ENCODE measurements at places on chromosomes 6 and 20.
A peak's percentile ranks its signal among the peaks of the same experiment; 100 is the strongest.

DNA sequence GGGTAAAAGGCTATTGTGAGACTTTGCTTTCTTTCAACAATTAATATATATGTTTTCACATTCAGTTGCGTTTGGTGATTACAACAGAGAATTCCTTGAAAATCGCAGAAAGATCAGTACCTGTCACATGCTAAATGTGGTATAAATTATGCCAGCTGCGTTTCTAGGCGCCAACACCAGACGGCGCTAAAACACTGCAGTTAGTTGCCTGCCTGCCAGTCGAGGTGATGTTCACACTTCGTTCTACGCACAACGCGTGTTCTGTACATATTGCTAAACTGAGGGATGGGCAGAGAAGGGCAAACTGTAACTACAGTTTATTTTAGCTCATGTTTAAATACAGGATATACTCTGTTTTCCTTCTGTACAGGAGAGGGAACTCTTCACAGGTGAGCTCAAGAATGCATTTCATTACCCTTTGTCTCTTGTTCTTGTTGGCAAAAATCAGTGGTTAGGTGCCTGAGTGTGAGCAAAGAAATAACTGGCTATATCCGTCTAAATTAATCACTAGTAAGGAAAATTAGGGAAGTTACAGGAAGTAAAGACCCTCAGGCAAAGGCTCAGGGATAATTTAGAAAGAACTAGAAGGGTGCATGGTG, 100.1 kb upstream of the RGS17 start:
- H3K27ac ChIP-seq, result no peak overlapping the region
- no peak for DNase-seq
- H3K4me3 ChIP-seq, result no peak overlapping the region
- no peaks in the 10 kb centered on the region for H3K4me1 ChIP-seq
- H3K27me3 ChIP-seq, result no peaks in the 10 kb centered on the region

DNA sequence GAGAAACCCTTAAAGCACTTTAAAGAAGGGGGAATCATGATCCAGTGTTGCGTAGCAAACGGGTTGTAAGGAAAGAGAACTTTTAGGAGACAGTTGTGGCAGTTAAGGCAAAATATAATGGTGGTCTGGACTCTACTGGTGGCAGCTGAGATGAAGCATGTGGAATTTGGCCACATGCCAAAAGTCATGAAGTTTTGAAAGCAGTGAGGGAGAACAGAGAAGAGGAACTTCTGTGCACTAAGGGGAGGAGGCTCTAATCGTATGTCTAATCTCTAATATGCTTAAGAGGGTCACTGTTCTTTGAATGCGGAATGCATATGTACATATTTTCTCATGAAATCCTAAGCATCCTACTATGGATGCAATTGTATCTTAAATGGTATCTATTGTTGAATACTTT, 91.5 kb downstream of the RIMS1 start:
- H3K27ac ChIP-seq, result no peak overlapping the region
- no peak for DNase-seq
- no peaks in the 10 kb centered on the region for H3K36me3 ChIP-seq
- H3K4me1 ChIP-seq, result no peaks in the 10 kb centered on the region

- H3K36me3 ChIP-seq, result no peaks in the 10 kb centered on the region
- no peak for DNase-seq
- H3K4me1 ChIP-seq, result no peaks in the 10 kb centered on the region
- no peaks in the 10 kb centered on the region for H3K27me3 ChIP-seq
- H3K27ac ChIP-seq, result no peak overlapping the region
These were observed 441.1 kb downstream of the MEI4 start for GRCh38 chr6:78093906-78094305.

- no peak for DNase-seq
- no peaks in the 10 kb centered on the region for H3K27me3 ChIP-seq
- peaks cover 13% of the 10 kb centered on the region for H3K36me3 ChIP-seq
- H3K4me3 ChIP-seq, result peak overlapping the region; percentile 45
These were observed 97.4 kb upstream of the NEDD9 start for GRCh38 chr6:11329726-11330412.

DNA sequence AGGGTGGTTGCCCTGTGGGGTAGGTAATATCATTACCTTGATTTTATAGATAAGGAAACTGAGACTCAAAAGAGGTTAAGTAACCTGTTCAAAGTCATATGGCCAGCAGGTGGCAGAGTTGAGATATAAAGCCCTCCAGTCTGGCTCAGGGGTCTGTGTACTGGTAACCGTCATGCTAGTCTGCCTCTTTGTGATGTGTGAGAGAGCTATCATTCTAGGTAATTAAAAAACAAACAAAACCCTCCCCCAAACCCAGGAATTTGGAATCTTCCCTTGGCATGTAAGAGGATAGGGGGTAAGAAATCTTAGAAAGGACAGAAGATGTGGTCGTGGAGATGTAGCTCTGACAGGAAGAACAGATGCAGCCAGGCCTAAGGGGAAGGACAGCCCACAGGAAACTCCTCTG, 206.0 kb downstream of the CDC5L start:
- H3K4me3 ChIP-seq, result no peak overlapping the region
- H3K36me3 ChIP-seq, result no peaks in the 10 kb centered on the region
- H3K4me1 ChIP-seq, result no peaks in the 10 kb centered on the region
- peak; percentile 69 for DNase-seq
- H3K27ac ChIP-seq, result no peak overlapping the region

- H3K4me1 ChIP-seq, result no peaks in the 10 kb centered on the region
- H3K4me3 ChIP-seq, result no peak overlapping the region
- H3K27ac ChIP-seq, result no peak overlapping the region
These were observed 45.1 kb upstream of the PHACTR3 start for GRCh38 chr20:59559024-59559817.

- H3K4me1 ChIP-seq, result no peaks in the 10 kb centered on the region
- DNase-seq, result no peak
- no peaks in the 10 kb centered on the region for H3K36me3 ChIP-seq
- H3K27ac ChIP-seq, result no peak overlapping the region
These were observed 173.4 kb downstream of the MOXD1 start for GRCh38 chr6:132227904-132228303.

DNA sequence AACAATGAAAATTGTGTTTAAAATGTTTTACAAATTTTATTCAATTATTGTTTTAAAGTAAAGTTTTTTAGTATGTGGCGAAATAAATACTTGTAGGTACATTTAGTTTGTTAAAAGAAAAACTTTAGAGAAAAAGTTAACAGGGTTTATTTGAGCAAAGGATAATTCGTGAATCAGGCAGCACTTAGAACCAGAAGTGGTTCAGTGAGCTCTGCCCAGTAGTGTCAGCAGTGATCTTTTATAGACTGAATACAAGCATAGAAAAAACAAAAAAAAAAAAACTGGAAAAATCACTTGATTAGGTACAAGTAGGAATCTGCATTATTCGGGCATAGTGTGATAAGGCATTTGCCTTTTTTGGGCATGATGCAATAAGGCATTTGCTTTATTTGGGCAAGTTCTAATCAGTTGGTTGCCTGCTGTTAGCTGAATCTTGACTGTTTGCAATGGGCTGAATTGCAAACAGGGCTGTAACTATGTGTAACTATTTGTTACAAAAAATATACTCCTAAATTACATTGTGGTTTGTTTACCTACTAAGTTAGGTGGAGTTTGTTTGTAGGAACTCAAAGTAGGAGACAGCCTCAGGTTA, 122.9 kb upstream of the MMS22L start:
- H3K4me1 ChIP-seq, result no peaks in the 10 kb centered on the region
- no peak for DNase-seq
- peaks cover 5% of the 10 kb centered on the region for H3K27me3 ChIP-seq
- H3K27ac ChIP-seq, result no peak overlapping the region

GRCh38 chr20:56975838-56976237, 290.6 kb downstream of the BMP7 start:
- H3K4me3 ChIP-seq, result no peak overlapping the region
- no peaks in the 10 kb centered on the region for H3K4me1 ChIP-seq
- H3K27me3 ChIP-seq, result peaks cover 5% of the 10 kb centered on the region
- no peaks in the 10 kb centered on the region for H3K36me3 ChIP-seq

Measured in CD4-positive, CD25-positive, alpha-beta regulatory T cell (primary cell).